ENCODE measurements at places on chromosomes 1 and 21. TPM values are rescaled to one million over a fixed set of nuclear protein-coding genes. Genes with fewer than 3 reads are reported as not detected.

The SYTL1 gene
- total RNA-seq = 0.82 TPM

DNA sequence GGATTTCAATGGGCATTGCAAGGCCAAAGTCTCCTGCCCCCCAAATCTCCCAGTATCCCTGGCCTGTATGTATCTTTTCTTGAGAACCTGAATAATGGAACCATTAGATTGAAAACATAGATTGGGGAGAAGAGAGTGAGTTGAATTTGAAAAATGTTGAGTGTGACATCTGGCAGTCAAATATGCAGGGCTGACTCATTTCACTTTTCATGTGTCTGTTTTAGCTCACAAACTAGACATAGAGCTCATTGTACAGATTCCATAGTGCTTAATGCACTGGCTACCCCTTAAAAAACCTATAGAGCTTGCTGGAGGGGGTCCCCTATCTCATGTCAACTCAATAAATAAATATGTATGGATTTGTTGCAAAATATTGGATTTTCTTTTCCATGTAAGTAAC lies 30.8 kb downstream of the DDR2 start:
- DNase-seq = no peak

- DNase-seq = peak; percentile 13
Observed at GRCh38 chr1:32372149-32372756, 9.9 kb downstream of the TSSK3 start.

DNA sequence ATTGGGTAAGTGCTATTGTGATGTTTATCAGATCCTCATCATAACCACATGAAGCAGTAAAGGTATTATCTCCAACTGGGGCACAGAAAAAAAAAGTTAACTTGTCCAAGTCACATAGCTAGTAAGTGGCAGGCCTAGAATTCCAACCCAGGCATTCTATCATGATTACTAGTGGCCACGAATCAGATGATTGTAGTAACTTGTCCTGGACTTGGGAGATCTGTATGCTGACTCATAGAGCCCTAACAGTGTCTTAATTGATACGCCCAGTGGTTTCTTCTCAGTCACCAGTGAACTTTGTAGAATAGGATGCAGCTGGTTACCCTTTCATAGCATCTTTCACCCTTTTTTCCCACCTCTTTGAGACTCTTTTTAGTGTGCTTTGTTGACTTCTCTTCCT lies 91.1 kb upstream of the UBE2U start:
- no peak for DNase-seq

GRCh38 chr21:44019568-44019958 lies 7.5 kb downstream of the TRAPPC10 start:
- DNase-seq = no peak

All from chondrocyte (in vitro differentiated cells).